T-helper 1 cell (primary cell): ENCODE measurements at places on chromosomes 4 and X.

- DNase-seq, result no peak
Observed at GRCh38 chr4:154998284-154998683, 210.2 kb upstream of the NPY2R start.

GRCh38 chrX:9788911-9789310 lies 2.7 kb downstream of the SHROOM2 start:
- no peak for DNase-seq

GRCh38 chr4:74385386-74385785 lies 20.4 kb downstream of the EREG start:
- no peak for DNase-seq

- no peak for DNase-seq
Observed at GRCh38 chr4:85086721-85087120, 120.2 kb upstream of the WDFY3 start.

GRCh38 chr4:153294631-153295030 lies 49.9 kb upstream of the MND1 start:
- no peak for DNase-seq
